ENCODE measurements at places on chromosomes 5 and 9.

DNA sequence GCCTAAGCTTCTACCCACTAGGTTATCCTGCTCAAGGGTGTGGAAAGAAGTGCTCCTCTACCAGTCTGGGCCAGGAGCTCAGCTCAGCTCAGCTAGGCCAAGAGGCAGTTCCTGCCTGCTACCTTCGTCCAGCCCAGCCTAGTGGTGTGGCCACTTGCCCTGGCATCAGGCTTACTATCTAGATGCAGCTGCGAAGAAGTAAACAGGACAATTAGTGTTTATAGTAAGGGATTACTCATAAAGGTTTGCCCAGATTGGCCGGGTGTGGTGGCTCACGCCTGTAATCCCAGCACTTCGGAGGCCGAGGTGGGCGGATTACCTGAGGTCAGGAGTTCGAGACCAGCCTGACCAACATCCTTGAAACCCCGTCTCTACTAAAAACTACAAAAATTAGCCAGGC lies 12.8 kb upstream of the SPATA24 start:
- no peak for DNase-seq

DNA sequence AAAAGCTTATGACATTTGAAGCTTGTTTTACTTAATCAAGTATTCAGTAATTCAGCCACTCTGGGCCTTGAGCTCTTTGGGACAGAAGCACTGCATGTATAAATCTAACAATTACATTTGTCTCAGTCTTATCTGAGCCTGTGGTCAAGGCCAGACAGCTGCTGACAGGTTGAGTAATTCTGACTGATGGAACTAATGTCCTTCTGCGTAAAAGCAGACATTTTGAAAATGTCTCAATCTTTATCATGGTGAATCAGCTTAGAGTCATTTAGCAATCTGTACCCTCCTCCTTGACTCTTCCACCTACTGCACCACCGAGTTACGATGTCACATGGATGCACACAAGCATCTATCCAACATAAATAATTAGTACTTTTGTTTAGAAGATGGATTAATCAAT lies 400.0 kb downstream of the ARRDC3 start:
- DNase-seq, result no peak

DNA sequence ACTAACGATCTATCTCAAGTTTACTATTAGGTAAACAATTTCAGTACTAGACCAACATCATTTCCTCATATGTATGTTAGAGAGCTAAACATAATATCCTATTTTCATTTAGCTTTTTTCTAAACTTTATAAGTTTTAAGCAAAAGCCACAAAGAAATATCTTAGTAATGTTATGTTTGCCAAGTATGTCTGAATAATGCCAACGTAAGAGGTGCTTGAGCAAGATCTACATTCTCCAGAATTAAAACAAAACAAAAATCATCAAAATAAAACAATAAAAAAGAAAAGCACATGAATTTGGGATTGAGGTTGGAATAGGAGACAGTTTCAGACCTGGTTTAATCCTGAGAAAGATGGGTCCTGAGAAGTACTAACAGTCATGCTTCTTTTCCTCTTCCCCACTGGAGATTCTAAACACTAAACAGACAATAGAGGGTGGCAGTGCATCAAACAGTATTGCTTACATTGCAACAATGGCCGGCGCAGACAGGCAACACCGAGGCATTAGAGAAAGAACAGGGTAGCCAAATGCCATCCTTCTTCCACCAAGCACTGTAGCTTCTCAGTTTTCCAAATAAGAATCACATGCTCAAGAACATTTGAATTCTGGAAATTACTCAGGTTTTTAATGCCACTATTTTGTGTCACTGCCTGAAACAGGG lies 33.6 kb downstream of the CSNK1A1 start:
- DNase-seq, result no peak

DNA sequence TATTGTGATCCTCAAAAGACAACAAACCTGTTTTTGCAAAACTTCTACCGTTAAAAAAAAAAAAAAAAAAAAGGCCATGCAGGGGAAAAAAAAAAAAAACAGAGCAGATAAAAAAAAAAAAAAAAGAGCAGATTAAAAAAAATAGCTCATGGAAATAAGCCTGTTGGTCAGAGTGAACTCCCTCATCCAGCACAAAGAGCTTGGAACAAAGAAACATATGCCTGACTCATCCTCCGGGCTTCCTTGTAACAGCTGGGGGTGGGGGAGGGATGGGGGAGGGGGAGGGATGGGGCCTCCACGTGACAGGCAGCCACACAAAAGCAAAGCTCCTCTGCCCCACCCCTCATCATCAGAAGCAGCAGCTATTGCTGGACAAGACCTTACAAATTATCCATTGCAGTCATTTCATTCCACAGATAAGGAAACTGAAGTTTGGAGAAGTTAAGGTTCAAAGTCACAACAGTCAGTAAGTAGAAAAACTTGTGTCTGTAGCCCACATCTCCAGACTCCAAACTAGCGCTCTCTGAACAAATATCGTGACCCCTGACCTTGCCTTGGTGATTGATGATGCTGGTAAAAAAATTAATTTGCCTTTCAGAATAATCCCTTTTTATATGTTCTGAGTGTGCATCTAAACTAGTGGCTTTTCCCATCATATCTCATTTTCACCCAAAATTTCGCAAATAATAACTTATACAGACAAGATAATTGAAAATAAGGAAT lies 38.9 kb downstream of the SLC35D2 start:
- no peak for DNase-seq

DNA sequence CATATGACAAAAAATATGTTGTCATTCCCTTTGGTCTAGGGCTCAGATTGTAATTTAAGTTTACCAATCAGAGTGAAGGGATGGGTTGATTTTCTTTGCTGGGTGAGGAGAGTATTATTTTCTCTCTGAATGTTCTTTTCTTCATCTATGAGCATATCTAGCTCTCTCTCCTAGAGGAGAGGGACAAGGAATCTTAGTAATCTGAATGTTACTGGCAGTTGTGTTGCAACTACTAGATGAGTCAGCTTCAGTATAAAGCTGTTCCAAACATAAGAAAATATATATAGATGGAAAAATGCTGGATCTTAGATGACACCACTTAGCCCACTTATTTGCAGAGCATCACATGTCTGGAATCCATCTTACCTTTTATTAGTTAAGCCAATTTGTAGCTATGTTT lies 259.3 kb downstream of the TUSC1 start:
- no peak for DNase-seq

DNA sequence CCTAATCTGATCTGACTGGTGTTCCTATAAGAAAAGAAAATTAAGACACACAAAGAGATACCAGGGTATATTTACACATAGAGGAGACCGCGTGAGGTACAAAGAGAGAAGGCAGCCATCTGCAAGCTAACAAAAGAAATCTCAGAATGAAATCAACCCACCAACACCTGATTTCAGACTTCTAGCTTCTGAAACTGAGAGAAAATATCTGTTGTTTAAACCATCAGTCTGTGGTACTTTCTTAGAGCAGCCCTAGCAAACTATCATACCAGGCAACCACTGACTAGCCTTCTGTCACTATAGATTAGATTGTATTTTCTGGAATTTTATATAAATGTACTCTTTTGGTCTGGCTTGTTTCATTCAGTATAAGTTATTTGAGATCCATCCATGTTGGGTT lies 779.3 kb upstream of the ACO1 start:
- no peak for DNase-seq

- DNase-seq, result no peak
Observed at GRCh38 chr5:142872795-142873194, 102.6 kb downstream of the ARHGAP26 start.

- no peak for DNase-seq
Observed at GRCh38 chr5:66597183-66597757, 1.1 kb downstream of the MAST4 start.

DNA sequence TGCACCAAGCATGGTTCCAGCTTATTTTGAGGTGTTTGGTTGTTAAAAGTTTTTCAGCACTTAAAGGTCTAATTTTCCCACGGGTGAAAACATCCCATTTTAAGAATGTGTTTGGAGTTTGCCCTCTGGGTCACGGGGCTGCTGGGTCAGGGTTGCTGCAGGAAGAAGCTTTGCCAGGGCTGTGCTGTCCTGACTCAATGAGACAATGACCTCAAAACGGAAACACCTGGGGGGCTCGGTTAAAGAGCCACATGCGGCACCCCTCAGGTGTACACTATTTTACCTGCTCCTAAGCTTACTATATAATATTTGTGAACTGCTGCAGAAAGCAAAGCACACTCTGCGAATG lies 27.6 kb downstream of the UBE2QL1 start:
- DNase-seq, result no peak

- no peak for DNase-seq
Observed at GRCh38 chr5:91296674-91297143, 86.4 kb downstream of the ARRDC3 start.
